ENCODE measurements at places on chromosomes 13 and 19.

- DNase-seq: no peak
Observed at GRCh38 chr19:47107953-47108746, 5.4 kb downstream of the ZC3H4 start.

DNA sequence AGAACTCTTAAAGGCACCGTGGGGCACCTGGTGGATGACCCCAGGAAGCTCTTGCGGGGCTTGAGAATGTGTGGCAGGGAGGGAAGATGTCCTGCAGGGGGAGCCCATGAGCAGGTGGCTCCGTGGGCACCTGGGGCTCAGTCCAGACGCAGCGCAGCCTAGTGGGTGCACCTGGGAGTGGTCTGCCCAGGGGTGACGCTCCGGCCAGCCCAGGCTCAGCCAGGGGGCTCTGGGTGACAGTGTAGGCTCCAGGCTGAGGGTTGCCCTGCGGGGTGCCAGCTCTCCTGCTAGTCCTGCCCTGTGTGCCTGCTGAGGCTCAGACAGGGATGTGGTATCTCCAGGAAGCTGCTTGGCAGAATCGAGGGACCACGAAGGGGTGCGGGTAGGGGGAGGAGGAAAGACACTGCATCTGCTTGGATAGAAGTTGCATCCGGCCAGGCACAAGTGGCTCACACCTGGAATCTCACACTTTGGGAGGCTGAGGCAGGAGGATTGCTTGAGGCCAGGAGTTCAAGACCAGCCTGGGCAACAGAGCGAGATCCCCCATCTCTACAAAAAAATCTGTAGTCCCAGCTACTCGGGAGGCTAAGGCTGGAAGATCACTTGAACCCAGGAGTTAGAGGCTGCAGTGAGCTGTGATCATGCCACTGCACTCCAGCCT is 15.0 kb upstream of the PGLS start:
- DNase-seq: peak; percentile 95

- no peak for DNase-seq
Observed at GRCh38 chr13:29159871-29160270, 339.7 kb downstream of the MTUS2 start.

DNA sequence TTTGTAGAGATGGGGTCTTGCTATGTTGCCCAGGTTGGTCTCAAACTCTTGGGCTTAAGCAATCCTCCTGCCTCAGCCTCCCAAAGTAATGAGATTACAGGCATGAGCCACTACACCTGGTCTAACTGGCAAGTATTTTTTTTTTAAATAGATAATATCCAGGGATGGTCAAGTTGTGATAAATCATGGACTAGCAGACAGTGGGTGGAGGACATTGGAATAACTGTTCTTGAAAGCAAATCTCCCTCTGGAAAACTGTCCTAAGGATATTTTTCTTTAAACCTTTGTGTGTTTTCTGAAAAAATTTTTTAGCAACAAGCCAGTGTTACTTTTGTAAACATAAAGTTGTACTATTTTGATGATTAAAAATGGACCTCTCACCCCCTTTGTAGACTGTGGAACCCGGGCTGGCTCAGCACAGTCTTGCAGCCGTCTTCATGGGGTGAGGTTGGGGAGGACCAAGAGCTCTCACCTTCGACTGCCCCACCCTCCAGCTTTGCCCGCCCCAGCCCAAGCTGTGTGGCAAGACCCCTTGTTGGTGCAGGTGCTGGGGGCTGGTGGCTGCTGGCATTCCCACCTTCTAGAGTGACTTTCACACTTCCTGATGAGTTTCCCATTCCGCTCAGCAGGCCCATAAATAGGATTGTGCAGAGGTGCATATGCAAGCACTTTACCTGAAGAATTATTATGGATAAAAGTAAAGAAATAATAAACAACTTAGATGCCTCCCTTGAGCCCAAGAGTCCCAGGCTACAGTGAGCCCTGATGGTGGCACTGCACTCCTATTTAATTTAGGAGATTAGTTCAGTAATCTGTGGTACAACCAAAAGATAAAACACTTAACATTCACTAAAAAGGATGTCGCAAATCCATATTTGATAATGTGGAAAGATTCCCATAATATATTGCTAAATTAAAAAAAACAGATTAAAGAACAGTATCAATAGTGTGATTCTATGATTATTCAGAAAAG is 107.3 kb downstream of the GADD45B start:
- no peak for DNase-seq

DNA sequence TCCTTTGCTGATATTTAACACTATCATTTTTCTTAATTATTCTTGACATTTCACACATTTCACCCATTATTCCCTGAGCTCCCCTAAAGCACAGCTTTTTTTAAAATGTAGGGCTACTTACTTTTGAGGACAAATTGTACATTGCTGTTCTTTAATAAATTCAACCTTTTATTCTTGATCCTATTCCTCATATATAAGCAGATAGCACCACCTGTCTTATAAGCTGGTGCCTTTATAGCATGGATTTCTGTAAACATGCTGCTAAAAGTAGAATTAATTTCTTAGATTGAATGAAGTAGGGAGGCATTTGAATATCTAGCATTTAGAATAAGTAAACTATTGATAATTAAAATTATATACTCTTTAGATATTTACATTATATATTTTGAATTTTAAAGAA is 603.4 kb upstream of the PCDH9 start:
- DNase-seq: no peak

DNA sequence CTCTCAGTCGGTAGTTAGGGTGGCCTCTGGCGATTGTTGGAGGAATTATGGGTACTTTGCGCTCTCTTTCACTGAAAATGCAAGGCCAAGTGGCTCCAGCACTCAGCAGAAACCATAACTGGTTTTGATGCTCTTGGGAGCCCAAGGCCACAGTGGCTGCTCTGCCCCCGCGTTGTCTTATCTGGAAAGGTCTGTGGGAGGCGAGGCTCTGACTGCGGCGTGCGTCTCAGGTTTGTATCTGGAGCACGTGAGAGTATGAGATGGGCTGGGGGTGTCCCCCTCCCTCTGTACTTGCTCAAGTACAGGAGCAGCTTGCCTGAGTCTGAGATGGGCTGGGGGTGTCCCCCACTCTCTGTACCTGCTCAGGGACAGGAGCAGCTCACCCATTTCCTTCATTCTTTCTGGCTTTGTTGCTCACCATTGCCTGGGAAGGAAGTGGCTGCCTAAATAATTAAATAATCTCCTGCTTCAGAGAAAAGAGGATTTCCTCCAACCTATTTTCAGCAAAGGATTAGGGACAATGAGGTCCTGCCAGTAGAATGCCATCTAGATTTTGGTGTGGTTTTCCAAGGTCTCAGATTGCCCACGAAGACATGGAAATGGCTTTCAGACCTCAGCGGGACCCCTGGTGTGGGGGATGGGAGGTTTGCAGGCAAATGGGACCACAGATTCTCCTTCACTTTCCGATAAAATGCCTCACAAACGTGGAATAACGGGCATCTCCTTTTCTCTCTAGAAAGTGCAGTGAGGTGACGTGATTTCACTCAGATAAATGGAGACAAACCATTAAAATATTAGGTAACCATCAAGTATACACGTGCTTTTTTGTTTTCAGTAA is 14.7 kb downstream of the ATP11A start:
- peak; percentile 39 for DNase-seq

All from osteoblast (primary cell).